ENCODE measurements at places on chromosomes 5 and 9.
A peak's percentile ranks its signal among the peaks of the same experiment; 100 is the strongest.

- DNase-seq = no peak
These were observed 288.7 kb downstream of the FBXL17 start for GRCh38 chr5:108093186-108093585.

GRCh38 chr5:154758493-154758892, 3.3 kb downstream of the LARP1 start:
- DNase-seq = no peak

DNA sequence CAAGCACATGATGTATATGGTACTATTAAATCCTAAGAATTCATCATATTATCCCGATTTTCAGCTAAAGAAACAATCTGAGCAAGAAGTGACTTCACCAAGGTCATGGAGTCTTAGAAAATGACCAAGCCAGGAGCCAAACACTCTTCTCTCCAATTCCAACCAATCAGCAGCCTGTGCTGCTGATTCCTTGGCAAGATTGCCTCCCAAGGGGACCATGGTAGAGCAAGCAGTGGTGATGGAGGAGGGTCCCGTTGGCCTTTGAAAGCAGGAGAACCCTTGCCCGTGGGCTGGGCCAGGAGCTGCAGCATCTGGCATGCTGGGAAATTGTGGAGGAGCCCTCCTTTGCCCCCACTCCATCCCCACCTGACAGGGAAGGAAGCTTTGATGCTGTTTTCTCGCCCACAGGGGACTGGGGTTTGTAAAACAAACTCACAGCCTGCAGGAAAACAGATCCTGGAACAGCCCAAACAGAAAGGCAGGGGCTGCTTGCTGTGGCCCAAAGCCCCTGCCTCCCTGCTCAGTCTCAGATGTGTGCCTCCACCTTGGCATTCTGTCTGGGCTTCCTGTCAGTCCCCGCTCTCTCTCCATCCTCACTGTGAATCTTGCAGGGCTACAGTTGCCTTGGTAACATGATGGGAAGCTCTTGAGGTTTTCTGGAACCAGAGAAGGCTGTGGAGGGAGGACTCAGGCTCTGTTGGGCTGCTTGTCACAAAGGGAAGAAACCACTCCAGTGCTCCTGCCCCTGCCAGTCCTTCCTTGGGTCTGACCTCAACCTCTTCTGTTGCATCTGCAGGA, 70.8 kb upstream of the HSPA9 start:
- no peak for DNase-seq

GRCh38 chr5:39040875-39041274, 33.3 kb downstream of the RICTOR start:
- DNase-seq = no peak

DNA sequence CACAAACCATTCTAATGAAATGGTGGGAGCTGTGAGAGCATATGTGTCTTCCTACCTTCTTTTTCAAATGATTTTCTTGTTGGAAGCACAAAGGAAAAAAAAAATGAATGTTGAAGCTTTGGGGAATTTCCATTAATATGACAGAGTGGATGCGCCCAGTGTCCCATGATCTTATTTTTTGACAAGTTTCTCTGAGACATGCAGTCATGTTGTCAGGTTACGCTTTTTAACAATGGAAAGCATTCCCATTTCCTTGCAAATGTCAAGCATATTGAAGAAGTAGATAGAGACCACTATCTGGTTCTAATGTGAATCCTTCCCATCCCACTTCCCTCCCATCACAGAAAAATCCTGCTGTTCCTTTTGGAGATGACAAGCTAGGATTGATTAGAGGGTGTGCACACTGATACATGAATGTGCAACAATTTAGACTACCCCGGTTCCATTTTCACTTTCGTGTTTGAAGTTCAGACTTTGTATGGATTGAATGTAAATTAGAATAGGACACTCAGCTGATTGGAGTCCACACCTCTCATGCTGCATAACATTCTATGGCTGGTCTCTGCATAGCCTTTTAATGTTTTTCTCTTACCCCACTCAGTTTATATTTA, 919.4 kb downstream of the TLE4 start:
- DNase-seq = no peak

- DNase-seq = no peak
These were observed 33.0 kb upstream of the PDZD2 start for GRCh38 chr5:31605920-31606319.

GRCh38 chr9:93270976-93271375, 87.0 kb downstream of the WNK2 start:
- no peak for DNase-seq

- peak; percentile 24 for DNase-seq
These were observed 848 bp downstream of the RAD50 start for GRCh38 chr5:132557478-132558172.

DNA sequence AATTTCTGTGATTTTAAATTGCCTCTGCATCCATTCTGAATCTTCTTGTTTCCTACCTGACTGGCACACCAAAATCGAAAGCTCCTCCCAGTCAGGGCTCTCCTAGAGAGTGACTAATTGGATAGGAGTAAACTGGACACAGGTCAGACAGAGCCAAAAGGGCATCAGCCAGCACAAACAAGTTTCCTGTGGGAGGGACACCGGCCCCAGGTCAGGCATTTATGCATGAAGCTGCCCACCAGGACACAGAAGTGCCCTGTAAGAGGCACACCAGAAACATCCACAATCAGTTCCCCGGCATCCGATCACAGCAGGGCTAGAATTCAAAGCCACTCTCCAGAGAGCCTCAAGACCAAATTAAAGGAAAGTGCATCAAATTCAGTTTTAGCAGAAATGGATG, 78.4 kb downstream of the SFXN1 start:
- DNase-seq = no peak

GRCh38 chr9:76413658-76414057, 19.4 kb upstream of the RFK start:
- no peak for DNase-seq

GRCh38 chr5:132496631-132497487, 6.3 kb upstream of the IRF1 start:
- no peak for DNase-seq

DNA sequence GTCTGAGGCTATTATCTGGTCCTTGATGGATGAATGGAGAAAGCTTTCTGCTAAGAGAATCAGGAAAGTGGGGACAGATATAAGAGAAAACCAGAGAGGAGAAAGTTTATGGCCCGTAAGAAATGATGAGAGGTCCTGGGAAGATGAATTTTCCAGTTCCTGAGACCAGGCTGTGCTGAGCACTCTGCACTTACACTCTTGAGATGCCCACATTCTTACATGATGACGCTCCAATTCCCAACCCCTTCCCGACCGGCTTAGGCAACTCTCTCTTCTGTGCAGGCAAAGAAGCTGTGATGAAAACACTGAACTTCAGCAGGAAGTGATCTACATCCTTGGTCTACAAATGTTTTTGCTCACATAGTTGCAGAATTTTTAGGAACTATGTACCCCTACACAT, 417.0 kb downstream of the ARHGEF28 start:
- no peak for DNase-seq

- DNase-seq = no peak
These were observed 497.6 kb downstream of the IRX1 start for GRCh38 chr5:4093236-4093635.

Measured in stimulated activated CD4-positive, alpha-beta T cell treated with anti-CD3 and anti-CD28 coated beads, Interleukin-12 subunit alpha, Interleukin-12 subunit beta, amount 100 ng/mL, for 48 hours (primary cell).